Dermis blood vessel endothelial cell (primary cell): ENCODE measurements at places on chromosomes 11 and 22.

DNA sequence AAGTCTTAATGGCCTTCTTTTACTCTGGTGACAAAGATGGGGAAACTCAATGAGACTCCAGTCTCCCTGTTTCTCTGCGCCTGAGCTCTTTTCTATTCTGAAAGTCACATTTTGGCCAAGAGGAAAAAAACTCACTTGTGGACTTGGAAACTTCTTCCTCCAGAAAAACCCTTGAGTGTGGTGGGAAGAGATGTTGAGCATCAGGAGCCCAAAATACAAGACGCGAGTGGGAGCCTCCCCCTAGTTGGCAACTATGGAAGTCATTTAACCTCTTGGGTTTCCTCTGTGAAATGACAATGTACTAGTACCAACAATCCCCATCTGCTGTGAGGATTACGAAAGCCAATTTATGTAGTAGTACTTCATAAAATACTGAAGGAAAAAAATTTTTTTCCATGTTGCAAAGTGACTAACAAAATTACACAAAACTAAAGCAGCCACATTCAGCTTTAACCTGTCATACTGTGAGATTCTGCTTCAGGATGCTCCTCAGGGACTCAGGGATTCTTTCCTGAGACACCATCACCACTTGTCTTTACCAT lies 524 bp upstream of the SLC25A17 start:
- DNase-seq: peak; percentile 41

DNA sequence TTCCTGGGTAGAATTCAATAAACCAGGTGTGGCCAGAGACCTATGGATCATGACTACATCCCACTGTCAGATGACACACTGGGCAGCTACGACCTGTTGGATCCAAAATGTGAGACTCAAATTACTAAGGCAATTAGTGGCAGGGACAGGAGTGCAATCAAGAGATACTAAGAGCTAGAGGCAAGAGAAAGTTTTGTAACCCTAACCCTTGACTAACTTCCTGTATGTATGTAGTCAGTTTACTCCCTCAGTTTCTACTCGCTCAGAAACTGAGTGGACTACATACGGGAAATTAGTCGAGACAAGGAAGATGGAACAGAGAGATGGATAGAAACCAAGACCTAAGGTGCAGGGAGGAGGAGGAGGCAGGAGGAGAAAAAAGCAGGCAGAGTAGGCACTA lies 2.7 kb downstream of the CYB5R2 start:
- DNase-seq: no peak

- no peak for DNase-seq
Measured at GRCh38 chr11:69370984-69371709, 77.2 kb downstream of the MYEOV start.

GRCh38 chr11:130580372-130580771 lies 131.9 kb downstream of the ADAMTS15 start:
- DNase-seq: peak; percentile 88

DNA sequence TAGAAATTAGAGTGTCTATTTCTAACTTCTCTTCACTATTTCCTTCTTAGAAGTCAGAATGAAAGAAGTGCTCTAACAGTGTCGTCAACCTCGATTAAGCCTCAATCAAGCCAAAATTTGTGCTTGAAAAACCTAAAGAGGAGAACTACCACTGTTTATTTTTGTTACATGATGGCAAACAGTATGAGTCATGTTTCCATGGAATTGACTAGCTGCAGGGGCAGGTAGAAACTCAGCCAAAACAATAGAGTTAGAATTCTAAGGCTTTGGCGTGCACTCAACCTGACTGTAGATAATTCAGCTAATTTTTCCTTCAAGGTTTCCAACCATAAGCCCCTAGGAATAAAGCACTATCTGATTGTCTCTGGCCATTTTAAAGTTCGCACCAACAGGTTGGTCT lies 415.9 kb downstream of the ETS1 start:
- DNase-seq: peak; percentile 83

DNA sequence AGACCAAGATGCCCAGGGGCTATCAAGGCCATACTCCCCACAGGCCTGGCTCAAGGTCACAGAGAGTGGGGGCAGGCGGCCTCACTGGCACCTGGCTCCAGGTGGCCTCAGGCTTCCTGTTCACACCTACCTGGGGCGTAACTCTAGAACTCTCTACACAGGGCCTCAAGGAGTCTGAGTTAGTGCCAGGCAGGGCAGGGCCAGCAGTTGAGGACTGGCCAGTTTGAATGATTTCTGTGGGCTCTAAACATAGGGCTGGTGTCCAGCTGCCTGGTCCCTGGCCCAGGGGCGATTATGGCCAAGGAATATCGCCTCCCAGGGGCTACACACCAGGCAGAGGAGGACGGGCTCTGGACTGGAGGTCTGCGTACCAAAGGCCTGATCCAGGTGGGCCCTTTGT lies 79.2 kb downstream of the WNT7B start:
- no peak for DNase-seq

DNA sequence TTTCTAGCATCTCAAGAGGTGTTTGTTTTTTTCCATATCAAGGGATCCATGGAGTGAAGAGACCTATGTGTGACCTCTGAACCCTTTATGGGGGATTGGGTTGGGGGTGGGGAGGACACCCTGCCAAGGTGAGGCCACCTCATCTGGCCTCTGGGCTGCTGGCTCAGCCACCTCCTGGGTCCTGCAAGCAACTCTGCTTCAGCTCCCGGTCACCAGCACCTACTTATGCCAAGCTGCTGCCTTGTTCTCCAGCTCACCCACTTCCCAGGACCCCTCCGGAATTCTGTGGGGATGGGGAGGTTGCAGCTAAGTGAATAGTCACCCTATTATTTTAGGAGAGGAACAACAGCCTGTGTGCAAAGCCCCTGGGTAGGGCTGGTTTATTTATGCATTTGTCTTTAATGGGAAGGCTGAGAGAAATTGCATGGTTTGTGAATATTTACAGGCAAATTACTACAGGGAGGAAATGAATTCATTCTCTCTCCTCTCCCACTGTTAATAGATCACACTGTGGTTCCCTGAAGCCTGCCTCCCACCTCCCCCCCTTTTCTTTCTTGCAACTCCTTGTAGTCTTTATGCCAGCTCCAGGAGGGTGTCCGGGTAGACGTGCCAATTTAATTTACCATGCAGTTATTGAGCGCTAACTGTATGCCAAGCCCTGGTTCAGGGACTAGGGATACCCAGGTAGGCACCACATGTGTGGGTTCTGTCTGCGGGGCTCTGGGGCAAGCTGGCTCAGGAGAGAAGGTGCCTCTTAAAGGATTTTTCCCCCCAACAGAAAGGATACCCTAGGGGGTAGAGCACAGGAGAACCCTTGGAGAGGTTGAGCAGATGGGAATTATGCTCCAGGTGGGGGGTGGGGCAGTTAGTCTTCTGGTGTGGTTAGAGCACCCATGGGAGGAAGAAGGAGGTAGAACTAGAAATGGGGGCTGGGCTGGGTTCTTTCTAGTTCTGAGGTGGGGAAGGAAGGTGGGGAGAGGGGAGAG lies 50.7 kb downstream of the TSPAN18 start:
- no peak for DNase-seq

GRCh38 chr11:45384711-45385241 lies 98.6 kb upstream of the SYT13 start:
- no peak for DNase-seq

- DNase-seq: peak; percentile 39
Measured at GRCh38 chr11:3855808-3856491, 486 bp downstream of the STIM1 start.

GRCh38 chr22:32684822-32685187 lies 116.7 kb upstream of the TIMP3 start:
- DNase-seq: no peak

GRCh38 chr22:25970374-25970911 lies 198.8 kb upstream of the SEZ6L start:
- no peak for DNase-seq

GRCh38 chr11:67303132-67303834 lies at the start of gene SSH3:
Gene SSH3, plus strand, starts transcription at chr11:67303530. Its CDS starts 96 bp downstream, at chr11:67303626.
- DNase-seq: peak; percentile 65

GRCh38 chr11:107707807-107708206 lies 4.0 kb downstream of the SLN start:
- no peak for DNase-seq

- peak; percentile 78 for DNase-seq
Measured at GRCh38 chr11:96314326-96315020, 28.5 kb downstream of the MAML2 start.
